ENCODE measurements at places on chromosomes 1 and 21. TPM values are rescaled to one million over a fixed set of nuclear protein-coding genes. Genes with fewer than 3 reads are reported as not detected.

The FABP3 gene
- 13.3 TPM for total RNA-seq

GRCh38 chr1:206591226-206591625 is 21.0 kb downstream of the EIF2D start:
- DNase-seq = no peak

- no peak for DNase-seq
These were observed 99.9 kb upstream of the TIAM1 start for GRCh38 chr21:31443736-31444521.

- DNase-seq = no peak
These were observed 2.5 kb downstream of the KLHL20 start for GRCh38 chr1:173717238-173717637.

DNA sequence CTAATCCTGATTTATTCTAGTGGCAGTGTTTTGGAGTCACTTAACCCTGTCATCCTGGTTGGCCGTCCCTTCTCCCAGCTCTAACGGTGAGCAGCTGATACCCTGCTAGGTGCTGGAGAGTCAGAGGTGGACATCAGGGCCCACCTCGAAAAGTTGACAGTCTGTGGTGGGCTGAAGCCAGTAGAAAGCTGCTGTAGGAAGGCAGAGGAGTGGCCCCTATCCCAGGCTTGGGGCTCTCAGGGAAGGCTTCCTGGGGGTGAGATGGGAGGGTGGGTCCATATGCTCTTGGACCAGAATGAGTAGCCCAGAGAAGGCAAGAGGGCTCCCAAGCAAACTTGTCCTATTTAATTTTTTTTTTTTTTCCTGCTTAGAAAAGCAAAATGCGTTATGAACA is 475 bp upstream of the RPL5 start:
- no peak for DNase-seq

GRCh38 chr1:26044971-26045721 is 772 bp downstream of the SLC30A2 start:
- peak; percentile 64 for DNase-seq

All from mucosa of gallbladder (tissue), 1 donor.